ENCODE measurements at places on chromosomes 6 and 20. TPM values are rescaled to one million over a fixed set of nuclear protein-coding genes. Genes with fewer than 3 reads are reported as not detected.
A peak's percentile ranks its signal among the peaks of the same experiment; 100 is the strongest.

GRCh38 chr6:151630387-151630786 is 136.6 kb downstream of the CCDC170 start:
- DNase-seq, result no peak

GRCh38 chr20:32962053-32962452 is 42.2 kb downstream of the SUN5 start:
- no peak for DNase-seq

DNA sequence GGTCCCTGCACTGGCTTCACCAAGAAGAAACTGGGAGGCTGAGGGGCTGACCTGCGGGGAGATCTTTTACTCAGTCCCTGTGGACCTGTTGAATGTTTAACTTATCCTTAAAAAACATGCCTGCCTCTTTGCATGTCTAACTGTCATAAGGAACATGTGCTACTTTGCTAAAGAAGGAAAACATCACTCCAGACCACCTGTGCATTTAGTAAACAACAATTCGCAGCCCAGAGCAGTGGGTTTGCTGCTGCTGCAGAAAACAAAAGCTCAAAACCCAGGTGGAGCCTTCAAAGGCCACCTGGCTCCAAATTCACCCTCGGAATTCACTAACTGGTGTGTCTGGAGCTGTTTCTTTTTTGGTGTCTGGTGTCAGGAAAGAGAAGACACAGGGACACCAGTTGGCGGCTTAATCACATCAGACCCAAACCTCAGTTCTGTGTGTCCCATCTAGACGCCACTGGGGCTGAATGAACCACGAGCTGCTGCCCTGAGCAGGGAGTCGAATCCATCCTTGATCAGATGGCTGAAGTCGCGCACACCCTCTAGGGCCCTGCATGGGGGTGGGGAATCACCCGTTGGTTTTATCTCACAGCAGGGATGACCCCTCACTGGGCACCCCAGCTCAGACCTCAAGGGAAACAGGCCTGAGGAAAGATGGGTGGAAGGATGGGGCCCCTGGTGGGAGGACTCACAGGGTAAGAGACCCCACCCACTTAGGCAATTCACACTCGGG is 344.3 kb downstream of the PREX1 start:
- DNase-seq, result no peak

GRCh38 chr20:9301129-9302090 is 213.0 kb upstream of the LAMP5 start:
- peak; percentile 4 for DNase-seq

DNA sequence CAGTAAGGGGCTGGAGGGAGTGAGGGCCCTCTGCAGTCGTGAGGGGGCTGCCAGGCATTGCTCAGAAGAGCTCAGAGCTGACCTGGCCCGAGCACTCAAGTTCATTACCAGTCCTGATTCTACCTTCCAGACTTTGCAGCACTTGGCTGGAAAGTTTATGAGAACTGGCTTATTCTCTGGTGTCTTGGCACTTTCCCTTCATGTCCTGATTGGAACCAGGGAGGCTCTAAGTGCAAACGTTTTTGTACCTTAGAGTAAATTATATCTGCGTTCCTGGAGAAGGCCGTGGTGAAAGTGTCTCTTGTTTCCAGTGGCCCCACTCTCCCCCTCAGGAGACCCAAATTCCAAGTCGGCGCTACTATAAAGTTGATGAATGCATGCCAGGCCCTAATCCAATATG is 402.3 kb downstream of the CDC5L start:
- no peak for DNase-seq

- no peak for DNase-seq
Measured at GRCh38 chr20:5003626-5004025, 2.3 kb upstream of the SLC23A2 start.

- no peak for DNase-seq
Measured at GRCh38 chr20:50413088-50413500, 97.1 kb upstream of the PTPN1 start.

DNA sequence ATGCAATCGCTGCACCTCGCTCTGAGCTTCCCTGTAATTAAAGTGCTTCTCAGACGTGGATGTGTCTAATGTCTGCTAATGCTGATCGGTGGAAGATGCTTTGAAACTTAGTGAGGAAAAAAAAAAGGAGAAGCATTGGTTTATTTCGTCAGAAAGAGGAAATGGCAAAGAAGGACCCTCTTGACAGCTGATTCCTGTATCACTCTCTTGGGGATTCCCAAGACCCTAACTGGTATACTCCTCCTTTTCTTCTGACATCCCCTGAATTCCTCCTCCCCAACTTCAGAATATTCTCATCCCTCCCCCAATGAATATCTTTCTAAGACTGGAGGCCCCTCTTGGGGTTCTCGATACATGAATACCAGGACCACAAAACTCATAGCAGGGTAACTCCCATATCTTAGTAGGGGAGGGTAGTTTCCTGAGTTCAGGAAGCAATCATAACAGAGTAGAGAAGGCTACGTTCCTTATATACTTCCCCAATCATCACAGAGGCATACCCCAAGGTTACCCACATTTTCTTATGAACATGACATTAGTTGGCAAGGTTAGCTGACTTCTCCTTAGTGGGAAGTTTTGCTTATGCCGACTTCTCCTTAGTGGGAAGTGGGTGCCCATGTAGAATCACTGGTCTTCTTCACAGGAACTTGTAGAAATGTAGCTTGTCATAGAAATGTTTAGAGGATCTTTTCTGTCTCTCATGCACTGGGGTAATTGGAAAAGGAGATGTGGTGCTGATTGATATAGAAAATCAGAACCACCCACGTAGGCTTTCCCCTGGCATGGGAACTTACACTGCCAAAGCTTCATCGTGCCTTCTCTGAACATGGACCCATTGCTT is 63.8 kb upstream of the ATXN1 start:
- no peak for DNase-seq

GRCh38 chr20:59821201-59821600 is 112.2 kb downstream of the SYCP2 start:
- no peak for DNase-seq

DNA sequence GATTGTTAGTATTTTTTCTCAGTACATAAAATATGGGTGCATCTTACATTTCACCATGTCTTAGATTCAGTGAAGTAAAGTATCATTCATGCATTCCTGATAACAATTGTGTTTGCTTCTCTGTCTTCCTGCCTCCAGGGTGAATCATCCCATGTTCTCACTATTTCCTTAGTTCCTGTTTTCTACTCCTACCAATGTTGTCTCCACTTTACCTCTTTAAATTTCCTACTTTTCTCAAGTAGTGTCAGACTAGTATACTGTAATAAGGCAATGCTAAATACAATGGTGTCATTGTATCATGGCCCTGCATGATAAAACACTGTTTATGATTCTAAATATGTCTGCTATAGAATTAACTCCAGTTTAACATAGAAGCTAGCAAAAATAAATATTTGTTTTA is 37.4 kb upstream of the GABRR1 start:
- DNase-seq, result no peak

GRCh38 chr6:166478782-166479592 is 96.2 kb upstream of the MPC1 start:
- DNase-seq, result no peak

- no peak for DNase-seq
Measured at GRCh38 chr6:118216751-118217150, 309.7 kb downstream of the SLC35F1 start.

GRCh38 chr6:71091167-71091566 is 134.3 kb upstream of the B3GAT2 start:
- no peak for DNase-seq

GRCh38 chr6:11272491-11273192 is 40.2 kb upstream of the NEDD9 start:
- DNase-seq, result no peak

GRCh38 chr6:4774715-4775493 is 1.3 kb upstream of the CDYL start:
- peak; percentile 61 for DNase-seq

- DNase-seq, result peak; percentile 36
Measured at GRCh38 chr20:25695532-25696370, 902 bp downstream of the ZNF337 start.

DNA sequence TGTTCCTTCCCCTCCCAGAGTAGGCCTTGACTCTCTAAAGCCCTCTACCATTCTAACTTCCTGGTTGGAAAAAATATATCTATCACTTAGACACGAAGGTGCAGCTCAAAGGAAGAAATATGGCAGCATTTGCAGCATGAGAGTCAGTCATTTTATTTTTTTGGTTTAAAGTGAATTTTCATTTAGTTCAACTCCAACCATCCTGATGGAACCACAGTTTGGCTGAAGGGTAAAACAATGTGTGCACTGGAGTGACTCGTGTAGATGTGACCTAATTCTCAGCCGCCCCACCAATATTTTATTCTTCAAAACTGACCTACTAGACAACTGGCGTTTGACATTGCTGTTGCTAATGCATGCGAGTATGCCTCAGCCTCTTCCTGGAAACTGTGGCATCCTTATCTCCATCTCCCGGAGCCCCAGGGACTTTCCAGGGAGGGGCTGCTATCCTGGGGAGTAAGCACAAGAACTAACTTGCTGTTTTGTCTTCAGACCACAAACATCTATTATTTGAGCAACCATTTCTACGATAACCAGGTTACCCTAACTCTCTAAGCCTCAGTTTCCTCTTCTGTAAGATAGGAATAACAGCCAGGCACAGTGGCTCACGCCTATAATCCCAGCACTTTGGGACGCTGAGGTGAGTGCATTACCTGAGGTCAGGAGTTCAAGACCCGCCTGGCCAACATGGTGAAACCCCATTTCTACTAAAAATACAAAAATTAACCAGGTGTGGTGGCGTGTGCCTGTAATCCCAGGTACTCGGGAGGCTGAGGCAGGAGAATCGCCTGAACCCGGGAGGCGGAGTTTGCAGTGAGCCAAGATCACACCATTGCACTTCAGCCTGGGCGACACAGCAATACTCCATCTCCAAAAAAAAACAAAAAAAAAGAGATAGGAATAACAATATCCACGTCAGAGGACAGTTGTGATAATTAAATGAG is 148.7 kb upstream of the JARID2 start:
- DNase-seq, result no peak

GRCh38 chr6:138030872-138031271 is 76.3 kb downstream of the PERP start:
- DNase-seq, result no peak

- DNase-seq, result no peak
Measured at GRCh38 chr20:9412309-9412708, 102.1 kb upstream of the LAMP5 start.

DNA sequence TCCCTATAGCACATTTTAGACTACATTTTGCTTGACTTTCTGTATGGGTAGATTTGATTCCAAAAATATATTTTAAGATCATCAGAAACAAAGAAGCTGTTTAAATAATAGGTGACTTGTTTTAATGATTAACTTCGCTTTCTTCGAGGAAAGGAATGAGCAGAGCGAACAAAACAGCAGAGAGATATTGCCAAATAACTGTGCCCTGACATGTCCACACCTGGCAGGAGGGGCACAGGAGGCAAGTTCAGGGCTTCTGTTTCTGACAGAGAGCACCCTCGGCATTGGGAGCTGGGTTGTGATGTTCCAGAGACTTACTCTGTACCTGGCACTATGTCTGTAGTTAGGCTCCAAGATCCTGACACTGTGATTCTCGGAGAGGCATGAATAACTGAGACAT is 155.7 kb upstream of the SASH1 start:
- DNase-seq, result no peak

DNA sequence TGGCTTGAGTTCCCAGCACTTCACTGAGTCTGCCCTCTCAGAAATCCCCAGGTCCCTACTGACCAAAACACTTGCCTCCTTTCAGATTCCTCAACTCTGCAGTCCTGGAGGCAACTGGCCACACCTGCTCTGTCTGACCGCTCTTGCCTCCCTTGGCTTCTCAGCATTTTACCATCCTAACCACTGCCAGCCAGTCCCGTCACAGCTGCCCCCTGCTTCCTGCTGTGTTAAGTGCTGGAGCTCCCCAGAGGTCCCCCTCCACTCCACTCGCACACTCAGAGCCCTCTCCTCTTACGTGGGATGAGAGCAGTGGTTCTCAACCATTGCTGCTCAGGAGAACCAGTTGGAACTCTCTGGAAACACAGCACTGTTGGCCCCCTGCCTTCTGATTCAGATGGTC is 20.5 kb downstream of the ADAT2 start:
- no peak for DNase-seq

DNA sequence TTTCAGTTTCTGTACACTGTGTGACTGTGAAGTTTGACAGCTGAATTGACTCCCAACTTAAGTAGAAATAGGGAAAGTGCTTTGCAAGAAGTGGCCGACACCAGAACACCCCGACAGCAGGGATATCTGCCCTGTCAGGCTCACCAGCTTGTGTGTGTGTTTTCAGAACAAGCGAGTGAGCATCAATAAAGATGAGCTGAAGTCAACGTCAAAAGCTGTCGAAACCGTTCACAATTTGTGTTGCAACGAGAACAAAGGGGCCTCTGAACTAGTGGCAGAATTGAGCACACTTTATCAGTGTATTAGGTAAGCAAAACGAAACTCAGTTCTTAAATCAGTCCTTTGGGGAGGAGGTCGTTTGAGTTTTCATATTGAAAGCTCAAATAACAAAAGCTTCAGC is 10.7 kb downstream of the NELFCD start:
- DNase-seq, result no peak

- DNase-seq, result peak; percentile 90
Measured at GRCh38 chr20:44780226-44780625, 30.1 kb downstream of the RIMS4 start.

DNA sequence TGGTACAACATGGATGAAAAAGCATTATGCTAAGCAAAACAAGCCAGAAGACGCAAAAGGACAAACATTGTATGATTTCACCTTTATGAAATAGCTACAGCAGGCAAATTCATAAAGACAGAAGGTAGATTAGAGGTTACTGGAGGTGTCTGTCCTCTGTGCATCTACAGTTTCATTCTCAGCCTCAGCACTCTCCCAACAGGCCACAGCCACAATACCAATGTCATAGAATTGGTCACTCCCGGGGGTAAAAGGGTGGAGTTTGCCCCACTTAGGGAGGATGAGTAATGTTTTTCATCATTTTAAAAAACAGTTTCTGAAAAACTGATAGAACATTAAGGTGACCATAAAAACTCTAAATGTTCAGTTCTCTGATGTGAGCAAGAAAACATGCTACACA is 17.2 kb upstream of the TMX4 start:
- no peak for DNase-seq

The GSTA1 gene
- not detected for total RNA-seq

The BPHL gene
- 44.5 TPM for total RNA-seq

The POU5F1 gene
- total RNA-seq, result 17.2 TPM

The CCDC170 gene
- 0.06 TPM for total RNA-seq

The OR2J3 gene
- not detected for total RNA-seq

The DCBLD1 gene
- total RNA-seq, result 7.5 TPM

The ANKRD66 gene
- total RNA-seq, result not detected

The DTD1 gene
- 89.0 TPM for total RNA-seq

The CLPSL2 gene
- total RNA-seq, result not detected

The MEP1A gene
- not detected for total RNA-seq

The BMP5 gene
- 1.5 TPM for total RNA-seq
